K562 (cell line): ENCODE measurements at places on chromosomes 4 and X.

- DNase-seq, result no peak
Measured at GRCh38 chrX:29671421-29671820, 543.9 kb upstream of the MAGEB2 start.

DNA sequence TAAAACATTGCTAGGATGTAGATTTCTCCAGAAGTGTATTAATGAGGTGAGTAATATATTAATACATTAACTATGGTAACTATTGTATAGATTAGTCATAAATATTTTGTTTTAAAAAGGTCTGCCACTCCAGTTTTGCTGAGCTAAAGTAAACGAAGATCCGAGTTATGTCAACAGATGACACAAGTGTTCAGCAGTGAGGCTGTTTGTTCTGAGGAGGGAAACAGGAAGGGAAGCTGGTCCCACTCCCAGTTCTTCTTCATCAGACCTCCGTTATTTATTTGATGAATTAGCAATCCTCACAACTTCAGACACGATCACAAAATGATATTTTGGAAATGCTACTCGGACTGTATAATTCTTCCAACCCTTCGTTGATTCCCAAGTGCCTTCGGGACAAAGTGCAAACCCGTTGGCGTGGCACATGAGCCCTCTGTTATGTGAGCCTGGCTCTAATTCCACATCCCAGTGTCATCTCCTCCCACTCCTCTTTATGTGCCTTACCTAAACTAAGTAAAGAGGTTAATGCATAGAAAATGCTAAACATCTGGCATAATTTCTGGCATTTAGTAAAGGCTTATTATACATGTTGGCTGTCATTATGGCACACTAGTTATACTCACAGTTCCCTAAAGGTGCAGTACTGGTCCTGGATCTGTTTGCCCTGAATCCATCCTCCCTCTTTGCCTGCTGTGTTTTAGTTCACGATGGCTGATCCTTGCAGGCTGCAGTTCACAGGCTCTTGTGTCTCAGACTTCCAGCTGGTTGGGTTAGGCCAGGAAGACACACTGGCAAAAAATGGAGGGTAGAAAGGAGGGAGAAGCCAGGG, 190.6 kb upstream of the LNX1 start:
- DNase-seq, result no peak

DNA sequence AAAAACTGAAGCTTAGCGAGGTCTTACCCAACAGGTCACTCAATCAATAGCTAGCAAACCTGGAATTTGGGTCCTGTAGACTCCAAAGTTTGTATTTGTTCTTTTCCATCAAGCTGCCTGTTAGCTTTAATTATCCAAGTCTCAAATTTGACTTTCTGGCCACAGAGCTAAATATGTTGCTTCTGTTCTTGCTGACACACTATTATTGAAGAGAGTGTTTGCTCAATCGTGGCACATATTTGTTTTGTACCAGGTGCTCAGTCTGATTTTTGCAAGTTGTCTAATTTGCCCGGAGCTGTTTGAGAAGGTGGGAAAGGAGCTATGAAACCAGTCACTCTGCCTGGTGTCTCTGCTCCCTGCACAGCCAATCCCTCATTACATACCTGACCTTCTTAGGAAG, 41.7 kb upstream of the FRMD7 start:
- no peak for DNase-seq

- DNase-seq, result no peak
Measured at GRCh38 chr4:41633321-41633720, 95.4 kb downstream of the LIMCH1 start.

DNA sequence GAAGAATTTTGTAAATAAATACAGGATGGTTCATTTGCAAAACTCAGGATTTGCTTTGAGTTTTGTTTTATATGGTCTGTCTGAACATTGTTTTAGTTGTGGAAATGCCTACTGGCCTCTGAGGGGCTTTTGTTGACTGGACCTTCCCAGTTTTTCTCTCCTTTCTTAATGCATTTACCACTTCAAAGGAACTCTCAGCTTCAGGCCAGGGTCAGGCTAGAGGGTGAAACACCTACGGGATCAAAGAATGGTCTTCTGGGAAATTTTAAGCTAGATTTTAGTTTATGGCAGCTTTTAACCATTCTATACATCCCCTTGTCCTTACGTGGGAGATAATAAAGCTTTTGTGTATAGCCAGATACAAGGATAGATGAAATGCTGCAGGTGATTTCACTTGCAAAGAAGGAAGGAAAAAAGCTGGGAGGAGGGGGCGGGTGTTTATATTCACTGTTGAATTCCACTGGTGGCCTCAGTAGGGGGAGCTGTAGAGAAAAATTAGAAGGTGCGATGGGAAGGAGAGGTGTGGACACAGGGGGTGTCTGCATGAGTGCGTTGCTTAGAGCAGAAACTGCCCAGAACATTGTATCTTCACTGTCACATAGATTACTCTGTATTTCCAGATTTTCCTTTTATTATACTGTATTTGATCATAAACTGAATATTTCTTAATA, 151.8 kb downstream of the TSPAN5 start:
- peak; percentile 36 for DNase-seq

DNA sequence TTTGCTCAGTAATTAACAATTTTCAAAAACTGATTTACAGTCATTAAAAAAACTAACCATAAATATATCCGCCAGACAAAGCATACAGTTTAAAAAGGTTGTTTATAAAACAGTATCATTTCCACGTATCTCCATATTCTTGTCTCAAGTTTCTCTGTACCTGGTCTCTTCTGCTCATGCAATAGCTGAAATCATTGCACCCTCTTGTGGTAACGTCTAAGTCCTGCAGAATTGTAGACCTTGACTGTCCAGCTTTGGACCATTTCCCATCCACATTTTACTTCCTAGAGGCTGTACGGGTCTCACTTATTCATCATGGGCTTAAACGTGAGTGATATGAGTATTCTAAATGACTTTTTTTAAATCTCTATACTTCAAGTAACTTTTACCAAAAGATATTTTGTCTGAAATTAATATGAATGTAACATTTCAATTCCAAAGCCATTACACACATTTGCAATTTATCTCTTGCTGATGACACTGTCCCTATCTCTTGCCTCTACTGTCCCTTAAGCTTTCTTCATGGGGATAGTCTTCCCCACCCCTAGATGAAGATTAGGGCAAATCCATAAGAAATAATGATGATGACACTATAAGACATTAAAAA, 118.5 kb downstream of the BTC start:
- DNase-seq, result peak; percentile 38

DNA sequence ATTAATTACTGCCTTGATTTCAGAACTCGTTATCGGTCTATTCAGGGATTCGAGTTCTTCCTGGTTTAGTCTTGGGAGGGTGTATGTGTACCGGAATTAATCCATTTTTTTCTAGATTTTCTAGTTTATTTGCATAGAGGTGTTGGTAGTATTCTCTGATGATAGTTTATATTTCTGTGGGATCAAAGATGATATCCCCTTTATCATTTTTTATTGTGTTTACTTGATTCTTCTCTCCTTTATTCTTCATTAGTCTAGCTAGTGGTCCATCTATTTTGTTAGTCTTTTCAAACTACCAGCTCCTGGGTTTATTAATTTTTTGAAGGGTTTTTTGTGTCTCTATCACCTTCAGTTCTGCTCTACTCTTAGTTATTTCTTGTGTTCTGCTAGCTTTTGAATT, 32.1 kb downstream of the CDX4 start:
- no peak for DNase-seq

DNA sequence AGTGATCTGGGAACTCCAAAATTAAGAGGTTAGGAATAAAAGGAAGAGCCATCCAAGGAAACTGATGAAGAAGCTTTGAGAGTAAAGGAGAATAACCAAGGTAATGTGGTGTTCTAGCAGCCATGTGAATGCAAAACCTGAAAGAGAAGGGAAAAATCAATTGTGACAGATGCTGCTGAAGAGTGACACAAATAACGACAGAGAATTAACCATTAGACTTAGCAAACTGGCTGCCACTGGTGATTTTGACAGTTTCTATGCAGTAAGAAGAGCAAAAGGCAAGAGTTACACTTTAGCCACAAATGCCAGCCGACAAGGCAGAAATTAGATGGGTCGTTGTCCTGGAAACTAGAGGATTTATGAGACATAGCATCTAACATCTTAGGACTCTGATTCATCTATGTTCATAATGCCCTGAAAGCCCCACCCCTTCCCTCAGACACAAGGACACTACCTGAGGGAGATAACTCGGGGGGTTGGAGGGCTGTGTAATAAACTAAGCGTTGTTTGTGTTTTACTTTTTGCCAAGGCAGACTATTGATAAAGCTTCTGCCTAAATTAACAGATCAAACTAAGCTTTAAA, 13.0 kb upstream of the TMEM144 start:
- DNase-seq, result no peak

DNA sequence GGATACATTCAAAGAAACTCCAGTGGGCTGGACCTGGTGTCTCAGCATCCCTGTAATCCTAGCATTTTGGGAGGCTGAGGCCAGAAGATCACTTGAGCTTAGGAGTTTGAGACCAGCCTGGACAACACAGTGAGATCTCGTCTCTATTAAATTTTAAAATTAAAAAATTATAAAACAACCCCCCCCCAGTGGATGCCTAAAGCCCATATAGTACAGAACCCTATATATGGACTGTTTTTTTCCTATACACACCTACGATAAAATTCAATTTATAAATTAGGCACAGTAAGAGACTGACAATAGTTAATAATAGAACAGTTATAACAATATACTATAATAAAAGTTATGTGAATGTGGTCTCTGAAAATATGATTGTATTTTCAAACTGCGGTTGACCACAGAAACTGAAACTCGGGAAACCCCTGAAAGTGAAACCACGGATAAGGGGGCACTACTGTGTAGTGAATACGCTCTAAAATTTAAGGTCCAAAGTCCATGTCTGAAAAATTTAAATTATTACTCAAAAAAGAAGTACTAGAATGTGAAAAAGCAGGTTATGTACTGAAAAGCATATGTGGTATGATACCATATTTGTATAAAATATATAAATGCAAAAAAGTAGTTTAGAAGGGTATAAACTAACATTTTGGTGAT, 2.0 kb downstream of the SMIM14 start:
- DNase-seq, result no peak

DNA sequence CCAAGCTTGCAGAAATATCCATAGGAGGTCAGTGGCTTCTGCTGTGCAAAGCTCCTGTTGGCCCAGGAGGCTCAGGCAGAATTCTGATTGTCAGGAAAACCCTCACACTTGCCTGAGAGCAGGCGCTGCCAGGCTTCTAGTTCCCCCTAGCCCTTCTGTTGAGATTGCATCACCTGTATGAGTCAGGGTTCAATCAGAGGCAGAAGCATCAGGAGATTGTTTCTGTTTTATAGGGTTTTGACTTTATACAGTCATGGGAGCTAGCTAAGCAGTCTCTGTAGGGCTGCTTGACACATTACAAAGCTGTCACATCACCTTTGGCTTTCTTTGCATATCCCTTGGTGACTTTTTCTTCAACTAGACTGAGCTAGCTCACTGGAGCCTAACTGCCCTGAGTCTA, 27.8 kb downstream of the DIPK2B start:
- no peak for DNase-seq

DNA sequence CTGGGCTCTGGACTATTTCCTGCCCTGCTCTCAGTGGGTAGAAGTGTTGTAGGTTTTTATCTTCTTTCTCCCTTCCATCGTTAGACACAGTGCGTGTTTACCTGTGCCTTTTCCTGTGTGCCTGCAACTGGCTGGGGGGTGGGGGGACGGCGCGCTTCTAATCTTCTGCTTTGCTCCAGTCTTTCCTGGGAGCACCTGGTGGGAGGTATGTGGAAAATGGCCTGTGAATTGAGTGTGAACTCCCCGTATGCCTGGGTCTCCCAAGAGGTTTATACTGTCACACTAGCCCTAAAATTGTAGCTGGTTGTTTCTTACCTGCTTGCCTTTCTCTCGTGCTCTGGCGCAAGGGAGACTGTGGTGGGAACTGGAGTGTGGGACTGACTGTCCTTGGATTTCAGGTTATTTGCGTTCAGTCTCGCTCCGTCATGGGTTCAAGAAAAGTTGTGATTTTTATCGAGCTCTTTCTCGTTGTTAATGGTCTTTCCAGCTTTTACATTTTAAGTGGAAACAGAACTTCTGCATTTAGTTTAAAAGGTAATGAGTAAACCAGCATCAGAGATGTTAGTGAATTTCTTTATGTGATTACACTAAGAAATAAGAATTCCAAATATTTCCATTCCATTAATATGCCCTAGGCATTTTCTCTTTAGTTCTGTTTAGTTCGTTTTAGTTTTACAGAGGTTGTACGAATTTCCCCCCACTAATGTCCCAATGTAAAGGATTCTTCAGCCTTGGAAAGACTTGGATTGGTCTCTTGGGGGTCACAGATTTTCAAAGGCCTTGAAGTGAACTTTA, 15.3 kb downstream of the MRPL1 start:
- DNase-seq, result no peak

GRCh38 chr4:145315811-145316225, 135.4 kb upstream of the OTUD4 start:
- DNase-seq, result no peak

DNA sequence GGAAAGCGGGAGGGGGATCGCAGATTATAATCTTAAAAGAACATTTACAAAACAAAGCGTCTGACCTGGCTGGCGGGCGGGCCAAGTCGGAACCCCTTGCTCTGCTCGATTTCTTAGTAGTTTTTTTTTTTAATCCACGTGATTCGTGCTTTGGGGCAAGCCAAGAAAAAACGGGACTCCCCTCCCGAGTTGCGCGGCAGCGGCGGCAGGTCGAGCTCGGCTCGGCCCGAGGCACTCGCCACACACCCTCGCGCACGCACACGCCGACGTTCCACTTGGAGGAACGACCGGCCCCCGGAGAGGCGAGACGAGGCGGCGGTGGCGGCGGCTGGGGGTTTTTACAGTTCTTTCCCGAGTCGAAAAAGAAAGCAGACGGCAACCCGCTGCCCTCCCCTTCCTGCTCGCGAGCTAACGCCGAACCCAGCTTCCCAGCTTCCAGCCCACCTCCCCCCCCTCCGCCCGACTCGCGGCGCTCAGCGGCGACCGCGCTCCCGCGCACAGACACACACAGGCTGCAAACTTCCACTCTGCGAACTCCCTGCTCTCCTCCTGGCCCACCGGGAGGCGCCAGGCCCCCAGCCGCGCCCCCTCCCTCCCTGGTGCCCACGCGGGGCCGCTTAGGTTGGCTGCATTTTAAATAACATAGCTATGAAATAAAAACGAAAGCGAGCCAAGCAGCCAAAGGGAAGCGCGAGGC, 1.2 kb downstream of the BCOR start:
- DNase-seq, result peak; percentile 53

GRCh38 chr4:128661479-128661878, 148.0 kb upstream of the JADE1 start:
- no peak for DNase-seq
